ENCODE measurements at places on chromosomes 5 and 9.

GRCh38 chr9:99368341-99369326 lies 146.6 kb downstream of the SEC61B start:
- DNase-seq, result no peak

DNA sequence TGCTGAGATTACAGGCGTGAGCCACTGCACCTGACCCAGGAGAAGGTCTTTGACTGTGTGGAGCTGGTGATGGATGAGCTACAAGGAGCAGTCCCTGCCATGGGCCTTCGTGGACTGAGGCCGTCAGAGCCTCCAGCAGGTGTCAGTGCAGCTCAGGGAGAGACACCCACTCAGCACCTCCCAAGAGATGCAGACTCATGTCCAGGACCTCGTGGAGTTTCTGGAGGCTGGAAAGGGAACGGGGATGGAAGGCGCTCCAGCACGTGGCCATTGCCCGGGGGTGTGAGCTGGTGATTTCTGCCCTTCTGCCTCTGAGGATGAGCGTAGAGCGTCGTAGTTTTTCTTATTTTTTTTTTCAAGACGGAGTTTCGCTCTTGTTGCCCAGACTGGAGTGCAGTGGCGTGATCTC lies 9.5 kb downstream of the TOR4A start:
- DNase-seq, result no peak

DNA sequence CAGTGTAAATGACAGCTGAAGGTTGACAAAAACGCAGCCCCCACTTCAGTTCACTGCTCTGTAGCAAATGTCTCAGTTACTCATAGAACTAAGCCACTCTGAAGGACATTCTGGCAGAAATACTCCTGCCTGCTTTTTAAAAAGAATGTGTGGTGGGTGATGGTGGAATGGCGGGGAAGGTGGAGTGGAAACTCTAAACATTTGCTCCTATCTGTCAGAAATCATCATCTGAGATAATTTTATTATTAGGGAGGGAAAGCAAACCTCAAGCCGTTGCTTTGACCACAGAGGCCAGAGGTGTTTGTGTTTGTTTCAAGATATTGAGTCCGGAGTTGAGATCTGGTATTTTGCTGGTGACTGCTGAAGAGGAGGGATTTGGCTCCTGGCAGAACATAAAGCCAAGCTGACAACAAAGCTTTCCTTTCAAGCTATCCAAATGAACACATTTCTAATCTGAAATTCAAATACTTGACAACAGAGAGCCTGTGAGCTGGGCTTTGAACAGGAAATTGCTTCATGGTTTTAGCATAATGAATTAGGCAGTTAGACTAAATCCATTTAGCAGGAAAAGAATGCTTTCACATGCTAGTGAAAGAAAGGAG lies 362.7 kb downstream of the CSNK1G3 start:
- DNase-seq, result no peak

DNA sequence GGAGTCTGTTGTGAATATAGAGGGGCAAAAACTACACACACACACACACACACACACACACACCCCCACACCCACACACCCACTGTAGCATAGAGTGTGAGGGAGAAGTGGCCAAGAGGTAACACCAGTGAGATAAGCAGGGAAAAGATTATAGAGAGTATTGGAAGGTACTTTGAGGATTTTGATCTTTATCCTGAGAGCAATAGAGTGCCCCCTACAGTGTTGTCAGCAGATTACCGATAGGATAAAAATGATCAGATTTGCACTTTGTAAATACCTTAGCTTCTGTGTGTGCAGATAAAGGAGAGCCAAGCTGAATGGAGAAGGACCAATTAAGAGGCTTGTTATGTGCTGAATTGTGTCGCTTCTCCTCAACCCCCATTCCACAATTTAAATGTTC lies 32.3 kb downstream of the ERCC6L2 start:
- no peak for DNase-seq

DNA sequence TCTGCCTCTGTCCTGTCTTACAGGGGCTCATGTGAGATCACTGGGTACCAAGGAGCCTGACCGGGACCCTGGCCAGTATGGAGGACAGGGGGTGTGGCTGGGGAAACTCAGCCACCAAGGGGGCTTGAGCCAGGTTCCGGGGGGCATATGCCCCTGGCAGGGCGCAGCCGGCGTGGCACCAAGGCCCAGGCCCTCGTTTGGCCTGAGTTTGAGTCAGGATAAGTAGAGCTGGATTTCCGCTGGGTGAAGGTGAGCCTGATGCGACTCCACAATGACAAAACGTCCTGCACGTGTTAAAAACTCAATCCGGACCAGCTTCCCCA lies 616 bp upstream of the TSPAN17 start:
- DNase-seq, result no peak

DNA sequence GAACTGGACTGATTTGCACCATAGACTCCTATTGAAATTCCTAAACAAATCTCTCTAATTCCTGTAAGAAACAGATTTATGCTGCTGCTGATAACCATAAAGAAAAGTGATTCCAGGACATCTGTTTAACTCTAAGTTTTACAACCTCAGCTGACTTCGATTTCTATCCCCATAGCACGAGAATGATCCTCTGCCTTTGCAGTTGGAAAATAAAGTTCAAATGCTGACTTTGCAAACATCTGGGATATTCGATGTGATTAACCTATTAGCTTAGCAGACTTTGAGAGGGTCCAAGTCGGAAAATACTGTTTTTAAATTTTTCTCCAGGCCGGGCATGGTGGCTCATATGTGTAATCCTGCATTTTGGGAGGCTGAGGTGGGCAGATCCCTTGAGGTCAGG lies 247.3 kb downstream of the PSAT1 start:
- no peak for DNase-seq

GRCh38 chr5:14240359-14240758 lies 97.2 kb downstream of the TRIO start:
- no peak for DNase-seq

GRCh38 chr9:107942291-107942690 lies 452.7 kb upstream of the KLF4 start:
- no peak for DNase-seq

DNA sequence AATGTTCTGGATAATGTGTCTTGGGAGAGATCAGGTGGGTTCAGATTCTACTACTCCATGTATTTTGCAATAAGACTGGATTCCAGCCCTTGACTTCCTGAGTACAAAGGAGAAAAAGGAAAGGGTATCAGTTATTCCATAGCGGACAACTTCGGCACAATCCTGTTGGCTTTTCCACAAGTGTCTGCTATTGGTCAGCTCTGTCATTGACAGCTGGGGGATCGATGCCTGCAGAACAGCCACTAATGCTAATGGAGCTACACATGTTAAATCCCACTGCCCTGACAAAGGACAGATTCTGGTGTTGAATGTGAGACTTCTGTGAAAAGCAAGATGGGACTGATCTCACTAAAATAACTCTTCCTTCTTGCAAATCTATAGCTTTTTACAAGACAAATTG lies 41.2 kb downstream of the IZUMO3 start:
- no peak for DNase-seq

DNA sequence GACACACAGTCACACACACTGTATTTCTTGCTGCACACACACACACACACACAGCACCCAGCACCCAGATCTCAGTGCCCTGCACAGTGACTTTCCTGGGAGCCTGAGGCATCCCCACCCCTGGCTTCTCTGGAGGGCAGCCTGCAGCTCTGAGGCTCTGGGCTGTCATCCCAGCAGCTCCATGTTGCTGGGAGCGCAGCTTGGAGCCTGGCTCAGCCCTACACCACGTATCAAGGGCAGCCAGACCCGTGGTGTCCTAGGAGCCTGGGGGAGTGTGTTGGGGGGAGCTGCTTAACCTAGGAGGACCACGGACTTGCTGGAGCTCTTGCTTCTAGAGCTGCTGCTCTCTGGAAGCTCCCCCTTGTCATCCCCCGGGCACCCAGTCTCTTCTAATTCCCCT lies 5.2 kb downstream of the IER5L start:
- DNase-seq, result no peak

DNA sequence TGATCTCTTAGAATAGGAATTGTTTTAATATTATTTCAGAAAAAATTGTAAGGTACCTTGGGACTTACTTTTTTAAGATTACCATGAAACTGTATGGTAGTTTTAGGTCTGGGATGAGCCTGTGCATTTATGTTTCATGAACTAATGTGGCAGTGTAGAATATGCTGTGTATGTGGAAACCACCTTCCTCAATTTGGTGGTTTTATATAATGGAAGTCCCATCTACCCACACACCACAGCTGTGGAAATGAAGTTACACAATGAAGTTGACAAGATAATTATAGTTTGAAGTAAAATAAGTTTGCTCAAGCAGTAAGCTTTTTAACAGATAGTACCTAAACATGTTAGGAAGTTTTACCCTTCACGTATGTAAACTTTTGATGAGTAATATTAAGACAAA lies 24.4 kb downstream of the WDR36 start:
- no peak for DNase-seq

- DNase-seq, result no peak
Measured at GRCh38 chr5:110092955-110093785, 403.4 kb downstream of the MAN2A1 start.
